ENCODE measurements at places on chromosomes 7 and 10.
A peak's percentile ranks its signal among the peaks of the same experiment; 100 is the strongest.

- no peak for DNase-seq
These were observed 50.7 kb downstream of the KCNMA1 start for GRCh38 chr10:77586719-77587415.

DNA sequence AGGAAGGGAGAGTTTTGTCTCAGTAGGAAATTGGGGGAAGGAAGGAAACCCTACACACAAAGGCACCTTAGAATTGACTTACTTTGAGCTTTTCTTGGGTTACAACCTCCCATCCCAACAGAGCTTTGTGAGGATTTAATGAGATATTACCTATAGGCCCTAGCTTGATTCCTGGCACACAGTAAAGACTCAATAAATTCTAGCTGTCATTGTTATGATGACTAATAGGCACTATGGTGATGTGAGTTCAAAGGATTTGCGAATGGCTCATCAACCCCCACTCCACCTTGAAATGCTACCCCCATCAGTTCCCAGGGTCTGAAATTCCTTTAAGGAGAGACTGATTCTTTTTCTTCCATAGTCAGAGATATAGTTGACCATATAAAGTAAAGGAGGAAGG, 67.9 kb upstream of the SMNDC1 start:
- DNase-seq, result peak; percentile 74

DNA sequence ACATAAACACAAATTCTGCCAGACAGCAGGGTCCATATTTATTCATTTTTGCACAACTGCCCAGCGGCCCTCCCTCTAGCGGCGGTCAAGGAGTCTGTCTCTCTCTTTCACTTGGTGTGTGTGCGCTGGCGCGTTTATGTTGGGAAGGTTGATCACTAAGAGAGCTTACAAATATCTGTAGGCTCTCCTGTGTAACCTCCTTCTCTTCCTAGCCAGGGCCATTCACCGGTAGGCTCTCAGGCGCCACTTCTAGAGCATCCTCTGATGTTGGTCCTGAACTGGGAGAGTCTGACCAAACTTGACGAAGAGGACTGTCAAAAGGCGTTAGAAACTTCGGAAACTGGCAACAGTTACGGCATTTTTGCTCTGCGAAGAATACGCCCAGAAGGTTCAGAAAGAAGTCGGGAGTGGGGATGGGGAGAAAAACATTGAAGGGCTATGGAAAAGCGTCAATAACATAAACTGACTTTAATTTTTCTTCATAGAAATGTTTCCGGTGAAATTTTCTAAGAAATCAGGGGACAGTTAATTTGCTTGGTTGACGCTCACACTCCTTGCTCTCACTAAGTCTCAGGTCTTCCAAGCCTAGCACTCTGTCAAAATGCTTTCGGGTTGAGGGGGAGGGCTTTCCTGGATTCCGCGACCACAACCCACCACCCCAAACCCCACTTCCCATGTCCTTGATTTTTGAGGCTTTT, 731.1 kb downstream of the ZWINT start:
- DNase-seq, result no peak

DNA sequence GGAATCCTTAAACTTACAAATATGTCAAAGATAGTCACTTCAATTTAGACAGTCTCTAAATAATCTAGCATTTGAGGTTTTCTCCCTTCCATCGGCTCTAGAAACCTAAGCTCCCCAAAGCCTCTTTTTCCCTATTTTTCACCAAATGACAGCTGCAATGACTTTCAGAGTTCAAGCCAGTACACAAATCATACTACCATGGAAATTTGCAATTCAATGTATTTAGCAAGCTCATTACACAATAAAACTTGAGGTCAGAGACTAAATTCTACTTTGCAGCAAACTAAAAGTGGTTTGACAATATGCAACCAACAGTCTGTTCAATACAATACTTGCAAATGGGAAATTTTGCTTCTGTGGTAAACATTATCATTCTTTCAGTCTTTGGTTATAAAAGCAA, 80.3 kb downstream of the SKIDA1 start:
- no peak for DNase-seq

- no peak for DNase-seq
These were observed 255.3 kb downstream of the CELF2 start for GRCh38 chr10:11272915-11273389.

- DNase-seq, result peak; percentile 75
These were observed 115.4 kb downstream of the ZMIZ1 start for GRCh38 chr10:79184145-79184625.

GRCh38 chr7:4080954-4081353, 601.1 kb upstream of the FOXK1 start:
- no peak for DNase-seq

GRCh38 chr10:110947061-110947595, 27.7 kb downstream of the SHOC2 start:
- DNase-seq, result no peak

DNA sequence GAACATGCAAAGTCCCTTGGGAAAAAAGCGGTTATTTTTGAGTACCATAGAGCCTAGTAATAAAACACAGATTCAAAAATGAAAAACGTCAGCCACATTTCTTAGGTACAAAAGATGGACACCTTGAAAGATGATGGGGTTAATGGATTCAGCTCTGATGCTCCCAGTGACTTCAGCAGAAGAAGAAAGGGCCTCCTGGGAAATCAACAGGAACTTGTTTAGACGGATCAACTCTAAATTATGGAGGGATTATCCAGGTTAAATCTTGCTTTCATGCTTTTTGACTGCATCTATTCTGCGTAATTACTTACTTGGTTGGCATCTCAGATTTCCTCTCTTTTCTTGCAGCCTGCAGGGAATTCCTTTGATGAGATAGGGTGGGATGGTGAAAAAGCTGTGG, 82.5 kb downstream of the TMEM178B start:
- no peak for DNase-seq

DNA sequence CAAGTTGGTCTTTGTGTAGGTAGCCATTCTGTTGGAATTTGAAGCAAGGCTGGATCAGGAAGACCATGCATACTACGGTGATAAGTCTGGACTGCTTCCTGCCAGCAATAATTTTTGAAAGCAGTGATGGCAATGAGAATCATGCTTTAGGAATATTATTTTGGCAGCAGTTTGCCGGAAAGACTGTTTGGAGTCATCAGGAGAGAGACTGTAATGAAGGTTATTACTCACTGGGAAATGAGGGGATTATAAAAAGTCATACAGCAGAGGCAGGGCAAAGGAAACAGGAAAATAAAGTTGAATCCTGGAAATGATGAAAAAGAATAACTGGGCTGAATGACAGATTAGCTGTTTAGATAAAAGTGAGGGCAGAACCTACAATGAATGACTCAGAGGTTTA, 1136.8 kb upstream of the AUTS2 start:
- no peak for DNase-seq
